ENCODE measurements at places on chromosomes 4 and X.

DNA sequence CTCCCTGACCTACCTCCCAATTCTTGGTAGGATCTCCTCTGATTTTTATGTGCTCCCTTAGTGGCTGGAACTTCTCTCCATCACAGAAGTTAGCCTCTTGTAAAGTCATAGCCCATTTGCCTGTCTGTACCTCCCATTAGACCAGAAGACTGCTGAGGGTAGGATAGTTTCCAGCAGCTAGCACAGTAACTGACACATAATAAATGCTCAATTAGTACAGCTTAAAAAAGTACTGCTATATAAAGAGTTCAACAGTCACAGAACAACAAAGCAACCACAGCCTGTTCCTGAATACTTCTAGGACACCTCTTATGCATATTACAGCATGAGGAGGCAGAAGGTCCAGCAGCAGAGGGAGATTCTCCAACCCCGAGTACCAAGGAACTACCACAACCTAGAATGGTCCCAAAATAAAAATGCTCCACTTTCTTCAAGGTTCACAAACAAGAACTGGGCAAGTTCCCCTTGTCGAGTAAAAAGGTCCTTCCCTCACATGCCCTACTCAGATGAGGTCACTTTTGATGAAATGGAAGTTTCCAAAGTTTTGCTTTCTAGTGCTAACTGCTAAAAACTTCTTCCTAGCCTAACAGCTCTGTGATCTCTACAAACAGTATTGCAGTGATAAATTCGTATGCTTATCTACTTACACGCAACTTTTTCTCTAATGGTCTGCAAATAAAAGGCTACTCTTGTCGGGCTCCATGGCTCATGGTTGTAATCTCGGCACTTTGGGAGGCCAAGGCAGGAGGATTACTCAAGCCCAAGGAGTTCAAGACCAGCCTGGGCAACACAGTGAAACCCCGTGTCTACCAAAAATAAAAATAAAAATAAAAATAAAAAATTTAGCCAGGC lies 12.8 kb downstream of the MECP2 start:
- no peak for DNase-seq

DNA sequence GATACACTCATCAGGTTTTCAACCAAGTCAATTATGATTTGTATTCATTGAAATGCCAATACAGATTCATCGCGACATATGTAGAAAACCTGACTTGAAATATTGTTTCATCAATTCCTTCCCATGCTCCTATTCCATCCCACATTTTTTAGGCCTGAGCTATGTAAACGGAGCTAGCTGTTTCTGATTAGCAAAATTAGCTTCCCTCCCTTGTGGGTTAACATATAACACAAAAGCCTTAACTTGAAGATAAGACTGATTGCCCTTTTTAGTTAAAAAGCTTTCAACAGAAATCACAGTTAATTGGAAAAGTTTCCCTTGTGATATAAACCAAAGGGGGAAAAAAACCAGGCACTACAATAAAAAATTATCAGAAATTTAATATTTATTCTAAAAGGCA lies 32.8 kb upstream of the DCLK2 start:
- no peak for DNase-seq

DNA sequence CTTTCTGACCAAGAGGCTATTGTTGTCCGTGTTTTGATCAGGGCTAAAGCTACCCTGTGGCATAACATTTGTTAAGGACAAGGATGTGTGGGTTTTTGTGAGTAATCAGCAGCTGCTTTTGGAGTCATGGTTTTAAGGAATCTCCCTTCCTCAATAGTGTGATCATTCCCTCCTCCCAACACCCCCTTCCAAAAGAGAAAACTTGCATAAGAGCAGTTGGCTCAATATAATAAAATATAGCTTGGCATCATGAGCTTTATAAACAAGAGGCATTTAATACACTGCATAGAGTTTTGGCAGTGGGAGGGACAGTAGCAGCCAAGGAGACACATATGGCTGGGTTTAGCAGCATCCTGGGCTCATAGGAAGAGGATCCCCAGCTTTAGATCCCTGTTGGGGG lies 84.7 kb downstream of the NHS start:
- DNase-seq, result no peak

DNA sequence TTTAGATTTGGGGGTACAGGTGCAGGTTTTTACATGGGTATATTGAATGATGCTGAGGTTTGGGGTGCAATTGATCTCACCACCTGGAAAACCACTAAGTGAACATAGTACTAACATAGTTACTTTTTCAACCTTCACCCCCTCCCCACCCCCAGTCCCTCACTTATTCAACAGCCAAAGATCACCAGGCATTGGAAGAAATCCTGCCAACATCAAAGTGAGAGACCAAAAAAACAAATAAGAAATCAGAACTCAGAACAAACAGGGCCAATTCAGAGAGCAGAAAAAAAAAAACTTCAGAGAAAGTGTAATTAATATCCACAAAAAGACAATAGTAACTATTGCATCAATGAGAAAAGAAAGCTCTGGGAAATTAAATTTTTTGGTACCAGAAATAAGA lies 20.5 kb upstream of the LAP3 start:
- no peak for DNase-seq

GRCh38 chr4:173185847-173186510 lies 17.4 kb downstream of the GALNT7 start:
- DNase-seq, result no peak

GRCh38 chr4:160129439-160129838 lies 1026.6 kb downstream of the RAPGEF2 start:
- DNase-seq, result no peak
